Endothelial cell of umbilical vein (primary cell): ENCODE measurements at places on chromosomes 12 and 14.

DNA sequence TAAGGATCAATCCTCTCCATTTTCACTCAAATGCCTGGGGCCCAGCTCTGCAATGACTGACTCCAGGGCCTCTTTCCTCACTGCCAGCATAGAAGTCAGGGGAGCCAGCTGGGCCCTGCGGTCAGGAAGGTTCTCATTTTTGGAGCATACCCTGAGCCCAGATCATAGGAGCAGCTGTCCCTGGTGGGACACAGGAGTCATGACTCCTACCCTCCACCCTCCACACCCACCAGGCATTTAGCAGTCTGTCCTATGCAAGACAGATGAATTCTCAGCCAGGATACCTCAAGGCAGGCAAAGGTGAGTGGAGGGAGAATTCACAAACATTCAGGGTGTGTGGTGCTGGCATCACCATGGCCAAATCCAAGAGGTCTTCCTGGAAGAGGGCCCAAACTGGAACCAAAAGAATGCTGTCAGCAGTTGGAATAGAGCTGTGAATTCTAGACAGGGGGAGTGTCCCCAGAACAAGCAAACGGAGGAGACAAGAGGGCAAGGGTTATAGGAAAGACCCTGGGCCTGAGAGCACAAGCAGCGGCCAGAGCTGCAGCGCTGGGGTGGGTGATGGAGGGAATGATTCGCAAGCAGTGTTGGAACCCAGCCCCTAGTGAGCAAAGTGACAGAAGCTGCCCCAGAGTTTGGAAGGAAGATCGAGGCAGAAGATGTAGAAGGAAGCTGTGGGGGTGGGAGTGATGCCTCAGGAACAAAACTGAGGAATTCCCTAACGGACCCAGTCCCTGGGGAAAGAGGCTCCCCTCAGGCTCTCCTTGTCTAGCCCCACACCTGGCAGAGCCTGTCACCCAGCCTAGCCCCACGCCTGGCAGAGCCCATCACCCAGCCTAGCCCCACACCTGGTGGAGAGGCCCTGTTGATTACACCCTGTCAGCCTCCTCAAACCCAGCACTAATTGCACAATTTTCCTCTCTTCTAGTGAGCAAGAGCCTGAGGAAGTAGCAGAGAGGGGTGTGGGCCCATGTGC, 4.5 kb upstream of the REM2 start:
- no peak for DNase-seq

- no peak for DNase-seq
Measured at GRCh38 chr12:2805143-2805520, 7.3 kb upstream of the ITFG2 start.

GRCh38 chr14:89617481-89618329, 200.7 kb upstream of the FOXN3 start:
- DNase-seq: peak; percentile 70

- DNase-seq: peak; percentile 83
Measured at GRCh38 chr12:121095544-121096198, 37.0 kb upstream of the P2RX7 start.

GRCh38 chr14:41950428-41951151, 343.9 kb downstream of the LRFN5 start:
- DNase-seq: no peak

GRCh38 chr12:69598174-69598753, 12.4 kb downstream of the LRRC10 start:
- no peak for DNase-seq

- no peak for DNase-seq
Measured at GRCh38 chr14:39265806-39266524, 32.2 kb downstream of the MIA2 start.

DNA sequence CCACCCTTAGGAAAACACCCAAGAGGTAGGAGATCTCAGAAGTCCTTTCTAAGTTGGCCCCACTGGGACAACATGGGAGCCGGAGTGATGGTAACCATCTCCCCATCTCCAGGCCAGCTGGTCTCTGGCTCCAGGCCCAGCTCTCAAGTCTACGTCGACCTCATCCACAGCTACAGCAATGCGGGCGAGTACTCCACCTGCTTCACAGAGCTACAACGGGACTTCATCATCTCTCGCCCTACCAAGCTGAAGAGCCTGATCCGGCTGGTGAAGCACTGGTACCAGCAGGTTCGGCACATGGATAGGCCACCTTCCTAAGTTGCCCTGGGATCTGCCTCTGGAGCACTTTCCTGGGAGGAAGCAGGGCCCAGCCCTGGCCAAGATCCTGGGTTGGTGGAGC, 11.0 kb upstream of the OAS2 start:
- no peak for DNase-seq

GRCh38 chr14:61598980-61599379, 96.3 kb upstream of the HIF1A start:
- DNase-seq: peak; percentile 85

DNA sequence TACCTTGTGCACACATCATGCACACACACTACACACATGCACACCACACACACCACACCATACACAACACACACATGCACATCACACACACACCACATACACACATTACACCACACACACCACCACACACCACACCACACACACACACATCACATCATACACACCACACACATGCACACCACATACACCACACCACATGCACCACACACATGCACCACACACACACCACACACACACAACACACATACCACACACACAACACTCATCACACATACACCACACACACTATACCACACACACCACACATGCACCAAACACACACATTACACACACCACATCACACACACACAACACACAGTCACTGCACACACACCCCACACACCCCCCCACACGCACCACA, 38.1 kb downstream of the SDR9C7 start:
- no peak for DNase-seq

DNA sequence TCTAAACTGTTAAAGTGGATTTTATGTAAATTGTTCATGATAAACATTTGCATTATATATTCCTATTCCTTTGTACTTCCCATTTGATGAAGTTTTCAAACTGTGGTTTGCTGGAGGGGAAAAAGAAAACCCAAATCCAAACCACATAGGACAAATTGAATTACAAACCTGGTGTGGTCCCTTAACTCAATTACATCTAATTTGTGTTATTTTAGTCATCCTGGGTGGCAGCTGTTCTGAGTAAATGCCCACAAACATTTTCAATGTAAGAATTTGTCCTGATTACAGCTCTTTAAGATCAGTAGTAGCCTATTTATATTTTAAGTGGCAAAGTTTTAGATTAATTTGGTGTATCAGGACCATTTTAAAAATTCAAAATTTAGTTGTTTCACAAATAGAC, 153.9 kb downstream of the RAD51B start:
- no peak for DNase-seq

DNA sequence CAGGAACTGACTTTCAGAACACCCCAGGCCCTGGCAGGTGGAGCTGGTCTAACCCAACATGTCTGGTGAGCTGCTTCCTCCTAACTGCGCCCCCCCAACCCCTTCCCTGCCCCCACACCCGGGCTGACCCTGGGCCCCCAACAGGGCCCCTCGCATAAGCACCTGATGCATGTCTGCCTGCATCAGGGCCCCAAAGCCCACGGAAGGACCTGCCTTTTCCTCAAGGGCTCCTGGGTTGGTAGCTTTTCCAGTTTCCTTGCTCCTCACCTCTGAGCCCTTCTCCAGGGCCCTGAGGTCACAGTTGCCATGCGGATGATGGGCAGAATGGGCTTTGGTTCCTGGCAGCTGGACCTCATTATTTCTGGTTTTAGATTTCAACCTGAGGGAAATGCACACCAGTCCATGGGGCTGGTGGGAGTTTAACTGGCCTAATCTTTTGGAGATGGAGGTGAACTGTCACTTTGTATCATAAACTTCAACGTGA, 18.5 kb downstream of the TESC start:
- no peak for DNase-seq

DNA sequence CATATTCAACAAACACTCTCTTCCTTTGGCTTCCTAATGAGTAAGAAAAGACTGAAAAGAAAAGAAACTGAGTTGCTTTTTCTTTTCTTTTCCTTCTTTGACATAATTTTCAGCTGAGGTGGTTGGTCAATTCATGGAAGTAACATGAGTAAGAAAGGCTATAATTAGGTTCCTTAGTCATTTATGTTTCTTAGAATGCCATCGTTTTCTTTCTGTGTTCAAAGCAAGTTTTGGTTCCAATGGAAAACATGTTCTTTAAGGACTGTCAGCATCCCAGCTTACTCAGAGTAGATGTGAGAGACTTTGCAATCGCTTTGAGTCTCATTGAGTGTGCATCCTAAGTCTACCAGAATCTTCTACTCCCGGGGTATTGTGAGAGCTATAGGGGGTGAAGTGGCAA, 882.4 kb downstream of the DIO2 start:
- DNase-seq: no peak
